ENCODE measurements at places on chromosomes 7 and 10.

- no peak for DNase-seq
These were observed 110.7 kb downstream of the CYTH3 start for GRCh38 chr7:6161463-6162330.

DNA sequence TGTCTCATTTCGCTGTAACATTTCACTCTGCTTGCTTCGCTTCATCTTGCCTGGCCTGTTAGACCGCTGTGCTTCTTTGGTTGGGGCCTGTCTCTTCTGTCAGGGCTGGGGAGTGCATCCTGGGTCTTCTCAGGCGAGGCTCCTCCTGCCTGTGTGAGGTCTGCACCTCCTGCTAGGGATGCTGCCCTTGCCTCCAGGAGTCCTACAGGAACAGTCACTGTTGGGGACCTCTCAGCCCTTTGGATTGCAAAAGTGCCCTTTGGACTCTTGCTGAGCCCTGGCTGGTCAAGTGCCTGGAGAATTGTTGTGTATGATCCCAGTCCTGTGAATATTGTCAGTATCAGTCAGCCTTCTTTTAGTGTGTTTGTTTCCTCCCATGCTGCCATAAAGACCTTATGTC lies 84.1 kb downstream of the MDFIC start:
- DNase-seq: no peak

DNA sequence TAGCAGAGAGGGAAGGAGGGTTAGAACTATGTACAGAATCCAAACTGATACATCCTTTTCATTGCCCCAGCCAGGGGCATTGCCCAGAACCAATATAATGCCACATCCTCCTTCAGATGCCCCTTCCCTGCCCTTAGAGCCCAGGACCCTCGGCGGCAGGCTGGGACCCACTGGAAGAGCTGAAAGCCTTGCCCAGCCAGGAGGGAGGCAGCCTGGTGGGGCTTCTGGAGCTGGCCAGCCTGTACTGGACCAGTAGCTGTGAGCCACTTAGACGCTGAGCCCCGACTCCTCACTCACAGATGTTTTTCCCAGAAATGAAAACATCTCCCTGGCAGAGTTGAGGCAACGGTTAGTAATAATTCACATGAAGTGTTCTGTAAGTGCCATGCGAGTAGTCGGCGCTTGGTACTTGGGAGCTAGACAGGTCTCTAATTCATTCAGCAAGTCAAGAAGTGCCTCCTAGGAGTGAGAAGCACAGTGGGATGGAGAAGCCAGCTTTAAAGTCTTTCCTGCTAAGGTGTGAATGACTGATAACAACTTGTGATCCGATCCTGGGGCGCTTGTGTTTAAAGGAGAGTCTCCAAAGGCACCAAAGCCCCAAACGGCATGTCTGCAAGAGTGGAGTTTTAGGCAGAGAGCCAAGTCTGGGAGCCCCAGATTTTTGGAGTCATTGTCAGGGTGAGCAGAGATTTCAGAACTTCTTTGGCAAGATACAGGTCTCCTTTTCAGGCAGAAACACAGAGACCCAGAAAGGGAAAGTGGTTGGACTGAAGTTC lies 9.8 kb downstream of the VSIR start:
- DNase-seq: no peak

- no peak for DNase-seq
These were observed 8.6 kb upstream of the NKX2-3 start for GRCh38 chr10:99524050-99524666.

DNA sequence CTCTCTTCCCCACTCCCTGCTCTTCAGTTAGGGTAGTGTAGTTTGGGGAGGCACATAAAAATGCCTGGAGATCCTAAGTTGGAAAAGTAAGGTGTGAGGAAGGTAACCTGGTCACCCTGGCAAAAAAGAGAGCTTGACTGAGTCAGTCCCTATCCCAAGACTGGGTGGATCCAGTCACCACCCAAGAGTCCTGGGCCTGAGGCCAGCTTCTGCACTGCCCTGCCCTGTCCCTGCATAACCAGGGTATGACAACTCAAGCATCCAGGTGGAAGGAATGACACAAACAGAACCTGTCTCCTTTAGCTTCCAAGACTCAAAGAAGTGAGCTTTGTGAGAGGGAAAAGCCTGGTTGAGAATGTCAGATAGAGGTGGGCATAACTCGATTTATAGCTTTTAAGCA lies 26.9 kb upstream of the SORBS1 start:
- no peak for DNase-seq

DNA sequence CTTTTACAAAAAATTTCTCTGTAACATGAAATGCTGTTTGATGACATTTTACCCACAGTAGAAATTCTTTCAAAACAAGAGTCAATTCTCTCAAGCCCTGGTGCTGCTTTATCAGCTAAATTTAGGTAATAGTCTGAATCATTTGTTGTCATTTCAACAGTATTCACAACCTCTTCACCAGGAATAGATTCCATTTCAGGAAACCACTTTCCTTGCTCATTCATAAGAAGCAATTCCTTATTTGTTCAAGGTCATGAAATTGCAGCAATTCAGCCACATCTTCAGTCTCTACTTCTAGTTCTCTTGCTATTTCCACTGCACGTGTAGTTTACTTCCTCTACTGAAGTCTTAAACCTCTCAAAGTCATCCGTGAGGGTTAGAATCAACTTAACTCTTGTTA lies 14.1 kb downstream of the STAG3 start:
- DNase-seq: no peak

DNA sequence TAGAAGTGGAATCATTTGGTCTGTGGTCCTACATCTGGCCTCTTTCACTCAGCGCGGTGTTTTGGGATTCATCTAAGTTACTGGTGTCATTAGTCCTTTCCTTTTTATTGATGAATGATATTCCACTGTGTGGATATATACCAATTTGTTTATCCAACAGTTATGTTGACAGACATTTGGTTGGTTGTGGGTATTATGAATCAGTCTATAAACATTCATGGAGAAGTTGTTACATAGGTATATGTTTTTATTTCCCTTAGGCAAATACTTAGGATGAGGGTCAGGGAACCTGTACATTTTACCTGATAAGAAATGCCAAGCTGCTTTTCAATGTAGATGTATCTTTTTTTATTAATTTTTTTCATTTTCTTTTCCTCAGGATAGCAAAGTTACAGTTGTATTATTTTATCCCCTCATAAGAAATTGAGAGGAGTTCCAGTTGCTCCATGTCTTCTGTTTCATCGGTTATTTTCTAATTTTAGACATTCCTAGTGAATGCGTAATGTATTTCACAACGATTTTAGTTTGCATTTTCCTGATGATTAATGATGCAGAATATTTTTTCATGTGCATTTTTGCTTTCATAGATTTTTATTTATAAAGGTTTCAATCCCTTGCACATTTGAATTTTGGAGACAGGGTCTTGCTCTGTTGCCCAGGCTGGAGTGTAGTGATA lies 203.8 kb upstream of the SH2B2 start:
- no peak for DNase-seq

GRCh38 chr10:3982746-3983442 lies 197.9 kb upstream of the KLF6 start:
- no peak for DNase-seq

Data from CD4-positive, alpha-beta T cell treated with Interleukin-12 subunit alpha and Interleukin-12 subunit beta, for 1 hour (primary cell).